ENCODE measurements at places on chromosomes 5 and 9.

- DNase-seq: no peak
Measured at GRCh38 chr5:7396713-7397454, 946 bp downstream of the ADCY2 start.

GRCh38 chr5:89827359-89827758 is 582.2 kb downstream of the CETN3 start:
- no peak for DNase-seq

GRCh38 chr5:59542851-59543820 is 350.4 kb downstream of the PDE4D start:
- peak; percentile 40 for DNase-seq

- no peak for DNase-seq
Measured at GRCh38 chr5:91257301-91257700, 125.8 kb downstream of the ARRDC3 start.

DNA sequence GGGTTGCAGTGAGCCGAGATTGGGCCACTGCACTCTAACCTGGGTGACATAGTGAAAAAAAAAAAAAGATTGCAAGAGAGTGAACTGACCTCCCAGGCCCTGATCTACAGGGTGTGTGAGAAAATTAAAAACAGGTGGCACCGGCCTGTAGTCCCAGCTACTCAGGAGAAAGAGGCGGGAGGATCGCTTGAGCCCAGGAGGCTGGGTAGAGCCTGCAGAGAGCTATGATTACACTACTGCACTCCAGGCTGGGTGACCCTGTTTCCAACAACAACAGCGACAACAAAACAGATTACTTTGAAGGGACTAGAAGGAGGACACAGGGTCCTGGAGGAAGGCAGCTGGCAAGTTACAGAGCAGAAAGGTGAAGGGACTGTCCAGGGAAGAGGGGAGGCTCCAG is 42.2 kb upstream of the FABP6 start:
- no peak for DNase-seq

GRCh38 chr9:94693485-94694204 is 32.9 kb upstream of the AOPEP start:
- no peak for DNase-seq

DNA sequence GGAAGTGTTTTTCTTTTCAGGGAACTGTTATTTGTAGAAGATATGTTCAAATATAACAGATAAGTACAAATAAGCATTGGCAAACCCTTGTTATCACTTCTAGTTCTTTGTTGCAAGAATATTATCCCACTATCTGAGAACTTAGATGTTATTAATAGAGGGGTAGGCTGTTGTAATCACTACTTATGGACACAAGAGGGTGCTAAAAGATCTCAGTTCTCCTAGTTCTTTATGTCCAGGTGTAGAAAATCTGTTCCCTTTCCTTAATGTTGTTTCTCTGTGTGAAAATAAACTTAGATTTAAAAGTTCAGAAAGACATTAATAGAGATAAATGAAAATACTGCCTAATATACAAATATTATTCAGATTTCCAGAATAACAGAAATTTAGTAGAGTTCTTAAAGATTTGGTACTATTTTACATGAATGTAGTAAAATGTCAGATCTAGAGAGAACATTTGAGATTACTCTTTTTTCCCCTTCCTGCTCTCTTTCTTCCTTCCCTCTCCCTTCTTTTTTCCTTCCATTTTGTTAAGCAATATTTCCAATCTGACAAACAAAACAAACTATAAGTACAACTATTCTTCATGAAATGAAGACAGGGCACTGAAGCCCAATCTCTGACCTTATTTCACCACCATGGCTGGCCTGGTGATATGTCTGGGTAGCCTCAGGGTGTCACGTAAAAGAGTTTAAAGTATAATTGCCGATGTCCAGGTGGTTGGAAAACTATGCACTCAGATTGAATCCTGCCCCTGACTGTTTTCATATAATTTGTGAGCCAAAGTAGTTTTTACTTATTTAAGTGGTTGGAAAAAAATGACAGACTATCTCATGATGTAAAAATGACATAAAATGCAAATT is 43.6 kb upstream of the C5orf46 start:
- DNase-seq: peak; percentile 31

All from amniotic epithelial cell (primary cell).